Adipose tissue (tissue), 3 donors: ENCODE measurements at places on chromosomes 4 and X. TPM values are rescaled to one million over a fixed set of nuclear protein-coding genes. Genes with fewer than 3 reads are reported as not detected.

Gene ARX
- polyA plus RNA-seq: not detected

Gene TRIM60
- not detected for polyA plus RNA-seq

Gene SMIM31
- not detected for polyA plus RNA-seq

Gene HOPX
- polyA plus RNA-seq: 4.5 TPM

Gene KLKB1
- not detected for polyA plus RNA-seq

Gene RAI2
- polyA plus RNA-seq: 41.8 TPM

Gene MAGEB1
- polyA plus RNA-seq: not detected

Gene LANCL3
- polyA plus RNA-seq: 0.02 TPM

Gene RADX
- 0.34 TPM for polyA plus RNA-seq
